M059J (cell line): ENCODE measurements at places on chromosomes 2 and 18. TPM values are rescaled to one million over a fixed set of nuclear protein-coding genes. Genes with fewer than 3 reads are reported as not detected.

CCL20 gene
- not detected in 2 replicates for total RNA-seq

CFC1 gene
- not detected in 2 replicates for total RNA-seq

MPHOSPH10 gene
- 14.1 and 20.7 TPM in 2 replicates for total RNA-seq

WNT6 gene
- total RNA-seq, result 0.05 and 0.39 TPM in 2 replicates

ERMN gene
- total RNA-seq, result 0.12 and 0.17 TPM in 2 replicates

SERPINB13 gene
- not detected in 2 replicates for total RNA-seq

CFAP65 gene
- total RNA-seq, result not detected in 2 replicates
